Dermis blood vessel endothelial cell (primary cell): ENCODE measurements at places on chromosomes 2 and 18. TPM values are rescaled to one million over a fixed set of nuclear protein-coding genes. Genes with fewer than 3 reads are reported as not detected.

DNA sequence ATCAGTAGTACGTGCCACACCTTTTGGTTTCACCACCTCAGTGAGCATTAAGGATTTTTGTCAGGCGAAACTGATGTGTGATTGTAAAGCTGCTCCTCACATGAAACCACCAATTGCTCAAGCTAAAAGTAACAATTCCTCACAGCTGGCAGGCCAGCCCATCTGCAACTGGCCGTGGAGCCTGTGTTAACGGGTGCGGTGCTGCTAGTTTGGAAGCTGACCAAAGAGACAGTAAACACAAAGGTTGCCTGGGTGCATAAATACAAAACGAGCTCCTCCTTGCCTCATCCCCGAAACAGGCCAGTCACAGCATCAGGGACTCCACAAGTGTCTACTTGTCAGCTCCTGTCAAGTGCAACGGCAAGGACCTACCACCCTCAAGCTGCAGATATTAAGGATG is 32.0 kb downstream of the LGALSL start:
- no peak for DNase-seq

- no peak for DNase-seq
Observed at GRCh38 chr2:162295009-162295408, 23.5 kb downstream of the IFIH1 start.

Gene SCN3A
- total RNA-seq, result 6.1 and 12.0 TPM in 2 replicates

DNA sequence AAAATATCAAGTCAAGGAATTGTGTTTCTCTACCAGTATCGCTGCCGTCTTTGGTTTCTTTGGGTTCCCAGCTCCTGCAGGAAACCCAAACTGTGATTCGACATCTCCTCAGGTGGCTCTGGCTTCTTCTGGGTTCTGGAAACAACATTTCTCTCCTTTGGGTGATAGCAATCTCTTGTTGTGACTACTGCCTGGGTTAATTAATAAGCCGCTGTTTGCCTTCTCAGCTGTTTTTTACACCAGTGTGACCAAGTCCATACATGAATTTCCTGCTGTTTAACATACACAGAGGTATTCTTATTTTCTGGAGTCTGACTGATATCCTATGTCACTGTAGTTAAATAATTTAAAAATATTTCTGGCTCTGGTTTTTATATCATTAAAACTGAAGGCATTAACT is 112.5 kb upstream of the DCC start:
- DNase-seq, result no peak

- no peak for DNase-seq
Observed at GRCh38 chr2:33106115-33106514, 159.4 kb downstream of the LTBP1 start.

Gene CNDP1
- not detected in 2 replicates for total RNA-seq

DNA sequence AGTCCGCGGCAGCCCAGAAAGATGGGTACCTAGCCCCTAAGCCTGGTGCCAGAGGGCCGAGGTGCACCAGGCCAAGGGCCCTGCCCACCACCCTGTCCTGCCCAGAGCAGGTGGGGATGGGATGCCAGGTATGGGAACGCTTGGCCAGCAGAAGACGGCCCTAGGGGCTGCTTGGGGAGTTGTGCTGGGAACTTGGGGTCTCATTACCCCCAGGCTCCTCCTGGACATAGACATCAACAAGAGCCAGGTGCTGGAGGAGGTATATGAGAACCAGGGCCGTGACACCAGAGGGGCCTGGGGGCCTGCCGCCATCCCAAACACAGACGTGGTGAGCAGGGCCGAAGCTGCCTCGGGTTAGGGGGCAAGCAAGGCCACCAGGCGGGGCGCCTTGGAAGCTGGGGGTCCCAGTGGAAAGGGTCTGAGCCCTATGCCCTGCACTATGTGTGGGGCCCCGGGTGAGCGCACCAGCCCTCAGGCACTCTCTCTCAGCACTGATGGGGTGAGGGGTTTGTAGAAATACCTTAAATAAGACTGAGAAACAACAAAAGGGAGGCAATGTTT is 46.9 kb downstream of the FER1L5 start:
- no peak for DNase-seq

GRCh38 chr2:7904319-7904718 is 777.5 kb upstream of the ID2 start:
- DNase-seq, result no peak

- peak; percentile 36 for DNase-seq
Observed at GRCh38 chr2:111227716-111228141, 107.0 kb downstream of the BCL2L11 start.

Gene CXCR4
- 57.4 and 188 TPM in 2 replicates for total RNA-seq

Gene CRYBA2
- not detected in 2 replicates for total RNA-seq

- no peak for DNase-seq
Observed at GRCh38 chr18:2811416-2811815, 35.4 kb upstream of the EMILIN2 start.
